ENCODE measurements at places on chromosomes 1 and 21.
A peak's percentile ranks its signal among the peaks of the same experiment; 100 is the strongest.

DNA sequence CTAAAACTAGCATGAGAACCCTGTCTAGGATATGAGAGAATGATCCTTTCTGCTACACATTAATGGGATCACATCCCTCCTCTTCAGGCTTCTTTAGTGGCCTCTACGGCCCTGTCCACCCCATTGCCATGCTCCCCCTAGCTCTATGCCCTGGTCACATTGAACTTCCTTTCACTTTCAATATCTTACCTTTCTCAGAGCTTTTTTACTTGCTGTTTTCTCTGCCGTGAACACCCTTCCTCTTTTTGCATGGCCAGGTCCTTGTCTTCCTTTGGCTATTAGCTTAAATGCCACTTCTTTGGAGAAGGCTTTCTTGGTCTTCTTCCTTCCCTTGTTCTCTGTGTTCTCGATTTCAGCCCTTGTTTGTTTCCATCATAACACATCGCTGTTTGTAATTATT is 97.4 kb downstream of the GIPC2 start:
- DNase-seq = no peak

GRCh38 chr1:11320153-11320936 is 47.3 kb downstream of the UBIAD1 start:
- no peak for DNase-seq

GRCh38 chr21:43781846-43782245 is 5.7 kb upstream of the CSTB start:
- no peak for DNase-seq

DNA sequence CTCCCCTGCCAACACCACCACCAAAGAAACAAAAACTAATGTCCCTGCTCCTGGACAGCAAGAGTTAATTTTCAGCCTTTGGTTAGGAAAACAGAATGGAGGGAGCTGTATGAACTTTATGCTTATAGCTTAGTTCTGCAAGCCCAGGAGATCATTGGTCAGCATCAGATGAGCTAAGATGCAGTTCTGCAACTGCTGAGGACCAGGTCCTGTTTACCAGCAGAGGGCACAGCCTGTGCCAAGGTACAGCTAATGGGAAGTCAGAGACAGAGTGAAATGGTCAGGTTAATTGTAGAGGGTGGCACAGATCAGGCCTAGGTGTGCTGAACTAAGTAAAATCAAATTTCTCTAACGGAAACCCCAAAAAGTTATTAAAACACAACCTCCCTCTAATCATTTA is 161.3 kb downstream of the ROR1 start:
- DNase-seq = peak; percentile 29

DNA sequence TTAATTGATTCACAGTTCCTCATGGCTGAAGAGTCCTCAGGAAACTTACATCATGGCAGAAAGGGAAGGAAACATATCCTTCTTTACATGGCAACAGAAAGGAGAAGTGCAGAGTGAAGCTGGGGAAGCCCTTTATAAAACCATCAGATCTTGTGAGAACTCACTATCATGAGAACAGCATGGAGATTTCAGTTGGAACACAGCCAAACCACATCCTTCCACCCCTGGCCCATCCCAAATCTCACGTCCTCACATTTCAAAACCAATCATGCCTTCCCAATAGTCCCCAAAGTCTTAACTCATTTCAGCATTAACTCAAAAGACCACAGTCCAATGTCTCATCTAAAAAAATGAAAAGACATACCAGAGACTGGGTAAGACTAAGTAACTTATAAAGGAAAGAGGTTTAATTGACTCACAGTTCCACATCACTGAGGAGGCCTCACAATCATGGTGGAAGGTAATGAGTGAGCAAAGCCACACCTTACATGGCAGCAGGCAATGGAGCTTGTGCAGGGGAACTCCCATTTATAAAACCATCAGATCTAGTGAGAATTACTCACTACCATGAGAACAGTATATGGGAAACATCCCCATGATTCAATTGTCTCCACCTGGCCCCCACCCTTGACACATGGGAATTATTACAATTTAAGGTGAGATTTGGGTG is 105.2 kb downstream of the MRPL39 start:
- no peak for DNase-seq

- DNase-seq = no peak
Observed at GRCh38 chr1:114218361-114219171, 64.9 kb upstream of the SYT6 start.

All from cardiac fibroblast (primary cell).